Right forelimb (tissue), 1 donor: ENCODE measurements at places on chromosomes 7 and 10.

GRCh38 chr7:22851145-22851544 is 28.5 kb upstream of the TOMM7 start:
- DNase-seq: no peak

DNA sequence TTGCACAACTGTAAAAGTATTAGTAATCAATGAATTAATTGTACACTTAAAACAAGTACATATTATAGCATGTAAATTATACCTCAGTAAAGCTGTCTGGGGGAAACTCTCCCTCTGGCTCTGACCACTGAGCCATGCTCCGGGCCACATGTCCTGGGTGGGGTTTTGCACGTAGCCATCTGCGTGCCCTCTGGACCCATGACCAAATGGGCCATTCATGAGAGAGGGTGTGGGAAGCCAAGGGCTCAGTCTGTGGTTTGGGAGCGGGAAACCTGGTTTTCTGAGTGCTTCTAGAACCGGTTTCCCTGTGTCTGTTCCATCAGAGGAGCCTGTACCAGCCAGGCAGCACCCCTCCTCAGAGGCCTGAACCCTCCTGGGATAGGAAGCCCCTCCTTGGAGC is 143.2 kb downstream of the SH3PXD2A start:
- DNase-seq: no peak

- DNase-seq: no peak
These were observed 201.9 kb downstream of the BAMBI start for GRCh38 chr10:28879246-28879645.

DNA sequence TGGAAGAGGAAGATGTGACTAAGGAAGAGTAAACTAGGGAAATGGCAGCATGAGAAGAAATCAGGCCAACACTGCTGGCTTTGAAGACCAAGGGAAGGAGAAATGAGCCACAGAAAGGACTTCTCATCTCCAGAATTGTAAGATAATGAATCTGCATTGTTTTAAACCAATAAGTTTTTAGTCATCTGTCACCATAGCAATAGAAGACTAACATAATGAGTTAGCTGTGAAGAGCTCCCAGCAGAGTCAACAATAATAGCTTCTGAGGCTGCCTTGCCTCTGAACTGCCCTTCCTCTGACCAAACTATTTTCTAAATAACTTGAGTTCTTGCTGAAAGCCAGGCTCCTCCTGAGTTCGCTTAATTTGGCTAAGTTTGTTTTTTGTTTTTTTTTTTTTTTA is 103.6 kb downstream of the CACNA2D1 start:
- DNase-seq: no peak

DNA sequence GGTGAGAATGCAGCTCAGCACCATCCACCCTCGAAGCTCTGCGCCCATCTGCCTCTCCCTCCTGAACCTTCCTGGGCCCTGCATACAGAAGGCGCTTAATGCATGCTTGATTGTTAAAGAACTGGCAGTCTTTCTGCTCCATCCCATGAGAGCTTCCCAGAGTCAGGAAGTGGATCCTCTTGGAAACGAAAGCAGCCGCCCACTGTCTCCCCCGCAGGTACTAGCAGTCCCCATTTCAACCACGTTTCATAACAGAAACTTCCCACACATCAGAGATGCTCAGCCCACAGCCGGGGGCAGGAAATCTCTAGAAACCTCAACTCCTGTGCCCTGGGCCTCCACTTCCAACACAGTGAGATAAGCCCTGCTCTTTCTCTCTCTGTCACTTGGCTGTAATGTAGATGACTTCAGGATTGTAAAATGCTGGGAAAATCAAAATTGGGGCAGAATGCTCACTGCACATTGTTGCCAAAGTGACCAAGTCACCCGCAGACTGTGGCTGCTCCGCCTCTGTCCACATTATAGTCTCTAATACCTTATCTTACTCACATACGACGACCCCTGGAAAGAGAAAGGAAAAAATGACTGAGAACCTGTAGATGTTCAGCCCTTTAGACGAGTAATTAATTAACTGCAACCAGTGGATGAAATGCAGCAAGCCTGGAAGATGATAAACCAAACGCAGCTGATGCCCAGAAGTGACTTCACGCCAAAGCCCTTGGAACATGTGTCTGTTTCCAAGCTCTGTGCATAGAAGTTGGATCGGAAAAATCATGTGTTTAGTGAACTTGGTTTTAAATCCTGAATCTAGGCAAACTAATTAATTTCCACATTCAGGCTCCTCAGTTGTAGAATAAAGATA is 28.5 kb downstream of the GSDME start:
- no peak for DNase-seq

DNA sequence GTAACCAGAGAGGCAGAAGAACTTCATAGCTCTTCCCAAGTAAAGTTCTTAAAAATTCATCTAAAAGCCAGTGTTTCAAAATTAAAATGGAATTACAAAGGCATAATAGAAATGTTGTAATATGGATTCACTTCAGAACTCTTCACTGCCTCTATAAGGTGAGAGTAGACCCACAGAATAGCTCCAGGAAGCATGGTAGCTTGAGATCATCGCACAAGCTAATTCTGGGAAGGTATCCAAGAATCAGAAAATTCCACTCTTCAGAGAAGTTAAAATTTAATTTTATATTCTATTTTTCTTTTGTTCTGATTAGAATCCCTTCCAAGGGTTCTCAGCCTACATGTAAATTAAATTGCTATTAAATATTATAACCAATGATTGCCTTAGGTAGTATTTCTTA is 1.5 kb upstream of the DHX32 start:
- no peak for DNase-seq

DNA sequence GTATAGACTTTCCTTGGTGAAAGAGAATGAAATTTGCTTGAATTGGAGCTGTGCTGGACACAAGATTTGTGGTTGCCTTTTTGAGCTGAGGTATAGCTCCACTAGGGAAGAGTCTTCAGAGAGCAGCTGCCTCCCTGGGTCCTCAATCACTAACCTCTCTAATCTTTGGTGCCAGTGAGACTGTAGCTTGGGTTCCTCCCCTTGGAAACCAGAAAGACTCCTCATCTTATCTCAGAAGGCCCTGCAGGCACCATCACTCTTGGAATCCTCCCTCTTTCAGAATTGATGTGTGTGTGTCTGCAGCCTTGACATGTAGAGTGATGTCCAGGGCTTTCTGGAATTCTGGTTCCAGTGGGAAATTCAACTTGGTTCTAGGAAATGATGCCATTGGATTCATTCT is 426.5 kb downstream of the RPS24 start:
- no peak for DNase-seq

GRCh38 chr7:122674502-122674901 is 24.4 kb downstream of the RNF133 start:
- DNase-seq: peak; percentile 57

- DNase-seq: no peak
These were observed 1.2 kb downstream of the FOXK1 start for GRCh38 chr7:4683043-4683883.

DNA sequence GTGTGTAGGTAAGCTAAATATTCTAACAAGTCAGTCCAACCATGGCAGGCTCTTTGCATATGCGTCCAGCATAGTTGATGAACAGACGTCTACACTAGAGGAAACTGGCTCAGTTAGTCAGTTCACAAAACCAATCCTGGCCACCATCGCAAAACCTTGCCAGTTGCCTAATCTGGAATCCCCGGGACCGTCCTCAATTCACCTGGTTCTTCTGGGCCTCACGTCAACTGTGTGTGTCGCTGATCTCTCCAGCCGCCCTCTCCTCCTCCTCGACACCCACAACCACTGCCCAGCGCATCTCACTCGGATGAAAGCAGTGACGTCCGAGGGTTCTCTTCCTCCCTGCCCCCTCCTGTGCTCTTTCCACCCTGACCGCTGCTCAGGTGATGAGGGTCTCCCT is 217.8 kb upstream of the SH2B2 start:
- DNase-seq: no peak

- no peak for DNase-seq
These were observed 19.2 kb upstream of the PDLIM1 start for GRCh38 chr10:95309958-95310357.

GRCh38 chr7:88835147-88835728 is 39.7 kb upstream of the TEX47 start:
- no peak for DNase-seq

- peak; percentile 36 for DNase-seq
These were observed 12.6 kb downstream of the RASGEF1A start for GRCh38 chr10:43254199-43254730.

DNA sequence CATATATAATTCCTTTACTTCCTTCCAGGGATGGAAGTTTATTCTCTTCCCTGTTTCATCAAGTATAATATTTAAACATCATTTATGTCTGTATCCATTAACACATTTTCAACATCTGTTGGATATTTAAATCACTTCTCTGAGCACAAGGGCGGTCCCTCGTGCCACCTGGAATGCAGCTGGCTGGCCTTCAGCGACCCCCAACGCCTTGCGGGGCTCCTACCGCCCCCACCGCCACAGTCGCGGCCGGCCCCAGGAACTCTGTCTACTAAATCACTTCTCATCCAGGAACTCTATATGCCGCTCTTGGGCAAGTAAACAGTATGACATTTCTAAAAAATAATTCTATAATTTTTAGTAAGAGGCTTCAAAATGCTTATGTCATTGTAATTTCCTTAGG is 221.1 kb upstream of the PTN start:
- no peak for DNase-seq

DNA sequence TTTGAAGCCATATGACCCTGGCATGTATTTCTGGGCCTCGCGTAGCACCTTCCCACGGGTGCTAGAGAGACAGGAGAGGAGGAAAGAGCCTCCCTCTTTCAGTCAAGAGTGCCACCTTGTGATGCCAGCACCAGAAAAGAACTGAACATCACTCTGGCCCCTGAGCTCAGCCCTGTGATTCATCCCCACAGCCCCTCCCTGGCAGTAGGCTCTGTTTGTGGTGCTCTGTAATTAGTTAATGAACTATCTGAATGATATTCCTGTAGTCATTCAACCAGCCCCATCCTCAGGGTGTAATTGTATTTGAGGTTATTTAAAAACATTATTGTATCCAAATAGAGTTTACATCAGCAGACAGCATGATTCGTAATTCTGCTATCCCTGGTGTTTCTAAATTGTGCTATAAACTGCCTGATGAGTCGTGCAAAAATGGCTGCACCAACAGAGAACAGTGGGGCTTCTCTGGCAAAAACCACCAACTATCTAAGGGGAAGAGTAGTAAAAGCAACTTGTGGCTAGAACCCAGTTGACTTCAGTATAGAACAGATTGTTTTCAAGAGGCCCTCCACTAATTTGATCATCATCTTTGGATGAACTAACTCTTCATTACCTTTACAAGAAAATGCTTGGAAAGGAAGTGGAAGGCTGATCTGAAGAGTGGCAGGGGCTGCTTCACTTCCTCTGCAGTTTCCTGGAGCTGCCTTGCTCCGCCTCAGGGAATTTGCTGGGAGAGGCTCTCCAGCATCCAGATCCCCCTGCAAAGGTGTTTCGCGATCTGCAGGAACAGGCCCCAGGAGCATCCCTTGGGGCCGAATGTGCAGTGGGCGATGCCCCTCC is 23.7 kb upstream of the TIAL1 start:
- no peak for DNase-seq

DNA sequence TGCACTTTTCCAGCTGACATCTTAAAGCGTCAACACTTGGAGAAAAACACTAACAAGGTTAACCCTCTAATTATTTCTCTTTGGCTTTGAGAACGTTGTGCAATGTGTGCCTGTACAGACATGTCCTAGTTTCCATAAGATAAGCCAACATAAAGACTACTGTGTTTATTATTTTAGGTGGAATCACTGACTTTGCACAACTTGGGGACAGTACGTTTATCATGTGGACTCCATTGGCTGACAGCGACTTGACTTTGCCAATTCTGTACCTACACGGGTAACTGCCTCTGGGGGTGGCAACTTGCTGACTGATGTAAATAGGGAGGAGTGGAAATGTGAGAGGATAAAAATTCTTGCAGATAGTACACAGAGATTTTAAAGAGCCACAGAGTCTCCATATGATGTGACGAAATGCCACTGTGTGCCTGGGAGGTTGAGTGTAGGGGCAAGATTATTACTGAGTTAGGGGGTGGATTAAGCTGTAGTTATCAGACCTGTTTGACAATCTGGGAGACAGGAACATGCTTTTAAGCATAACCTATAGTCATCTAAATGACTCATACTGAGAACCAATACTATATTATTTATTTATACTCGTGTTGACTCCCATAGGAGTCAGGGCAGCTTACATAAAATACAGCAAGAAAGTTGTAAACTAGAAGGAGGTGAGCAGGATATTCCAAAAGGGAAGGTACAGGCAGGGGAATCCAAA is 21.0 kb downstream of the SLC13A4 start:
- DNase-seq: no peak

- no peak for DNase-seq
These were observed 155.4 kb upstream of the VWC2 start for GRCh38 chr7:49618028-49618427.

- no peak for DNase-seq
These were observed 5.7 kb upstream of the HSPA12A start for GRCh38 chr10:116748041-116748440.

DNA sequence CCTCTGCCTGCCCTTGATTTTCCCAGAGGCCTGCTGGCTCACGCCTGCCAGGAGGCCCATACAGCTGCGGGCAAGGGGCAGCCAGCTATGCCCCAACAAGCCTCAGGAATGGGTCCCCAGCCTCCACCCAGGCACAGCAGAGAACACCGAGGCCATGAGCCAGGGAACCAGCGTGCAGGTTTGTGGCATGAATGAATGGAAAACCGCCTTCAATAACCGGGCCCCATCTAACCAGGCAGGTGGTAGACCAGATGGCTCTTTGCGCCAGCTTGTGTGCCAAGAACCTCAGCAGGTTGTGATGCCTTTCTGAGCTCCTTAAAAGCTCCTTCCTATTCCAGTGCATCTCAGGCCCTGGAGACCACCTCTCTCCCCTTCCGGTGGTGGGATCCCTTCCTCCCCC is 50.2 kb downstream of the ELFN1 start:
- no peak for DNase-seq

DNA sequence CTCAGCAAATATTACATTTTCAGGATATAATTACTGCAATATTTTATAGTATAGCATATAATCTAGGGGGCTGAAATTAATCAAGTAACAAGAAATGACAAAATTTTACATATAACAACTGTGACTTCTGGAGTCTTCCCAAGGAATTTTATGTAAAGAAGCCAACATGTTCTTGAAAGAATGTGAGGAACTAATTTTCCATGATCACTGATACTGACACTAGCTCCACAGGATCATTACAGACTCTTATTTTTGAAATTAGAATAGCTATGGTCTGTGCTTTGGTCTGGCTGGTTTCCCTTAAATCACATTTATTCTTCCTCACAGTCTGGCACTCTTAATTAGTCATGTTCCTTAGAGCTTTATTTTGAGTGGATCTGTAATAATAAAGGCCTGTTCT is 267.7 kb upstream of the SEMA3A start:
- DNase-seq: no peak

DNA sequence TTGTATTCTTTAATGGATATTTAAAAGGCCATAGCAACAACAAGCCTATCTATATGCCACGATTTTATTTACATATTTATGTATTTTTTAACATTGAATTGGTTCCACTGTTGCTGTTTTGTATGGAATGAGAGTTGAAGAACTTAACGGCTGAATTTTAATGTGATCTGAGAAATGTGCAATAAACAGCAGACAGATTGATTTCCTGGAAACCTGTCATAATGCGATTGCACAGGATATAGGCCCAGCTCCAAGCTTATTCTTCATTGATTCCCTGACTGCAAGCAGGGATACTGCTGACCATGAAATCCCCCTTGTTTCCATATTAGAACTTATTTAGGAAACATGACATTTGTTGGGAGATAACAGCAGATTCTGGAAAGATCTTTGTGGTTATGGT is 195.6 kb downstream of the KCND2 start:
- DNase-seq: no peak
